Mammary epithelial cell (primary cell): ENCODE measurements at places on chromosomes 4 and X. TPM values are rescaled to one million over a fixed set of nuclear protein-coding genes. Genes with fewer than 3 reads are reported as not detected.

Gene GAGE12E
- polyA plus RNA-seq, result not detected

Gene LNX1
- polyA plus RNA-seq, result 0.57 TPM

Gene ITGB1BP2
- 0.49 TPM for polyA plus RNA-seq

Gene CCDC120
- polyA plus RNA-seq, result 12.6 TPM

Gene RNF212
- polyA plus RNA-seq, result 1.1 TPM

Gene MEPE
- not detected for polyA plus RNA-seq

Gene GPC4
- polyA plus RNA-seq, result 1.2 TPM

Gene NEUROG2
- not detected for polyA plus RNA-seq

Gene EPGN
- 83.9 TPM for polyA plus RNA-seq

Gene SPON2
- 0.11 TPM for polyA plus RNA-seq

Gene DIPK2B
- polyA plus RNA-seq, result not detected

Gene FAM199X
- polyA plus RNA-seq, result 6.0 TPM

Gene GATB
- polyA plus RNA-seq, result 21.0 TPM

Gene CEP44
- polyA plus RNA-seq, result 3.5 TPM

Gene AGTR2
- polyA plus RNA-seq, result not detected

Gene HSFX1
- 0.23 TPM for polyA plus RNA-seq

Gene TLL1
- polyA plus RNA-seq, result 4.0 TPM

Gene ARAP2
- polyA plus RNA-seq, result 2.8 TPM

Gene GRID2
- not detected for polyA plus RNA-seq

Gene CFAP47
- not detected for polyA plus RNA-seq

Gene PIGA
- polyA plus RNA-seq, result 7.3 TPM

Gene GAGE12J
- polyA plus RNA-seq, result not detected
